Airway epithelial cell (primary cell): ENCODE measurements at places on chromosomes 5 and 9. TPM values are rescaled to one million over a fixed set of nuclear protein-coding genes. Genes with fewer than 3 reads are reported as not detected.

SH2D3C gene
- total RNA-seq = 0.21 TPM in 1 of 2 replicates, not detected in the other

CENPK gene
- total RNA-seq = 13.9 and 15.2 TPM in 2 replicates

LIX1 gene
- total RNA-seq = not detected in 2 replicates

PTPRD gene
- 0.23 and 0.28 TPM in 2 replicates for total RNA-seq

TYRP1 gene
- not detected in 2 replicates for total RNA-seq

IARS1 gene
- 122 and 130 TPM in 2 replicates for total RNA-seq

PCDHGB5 gene
- total RNA-seq = 6.1 and 7.2 TPM in 2 replicates

KCNN2 gene
- total RNA-seq = not detected in 2 replicates
